GM12865 (cell line): ENCODE measurements at places on chromosomes 2 and 18.

DNA sequence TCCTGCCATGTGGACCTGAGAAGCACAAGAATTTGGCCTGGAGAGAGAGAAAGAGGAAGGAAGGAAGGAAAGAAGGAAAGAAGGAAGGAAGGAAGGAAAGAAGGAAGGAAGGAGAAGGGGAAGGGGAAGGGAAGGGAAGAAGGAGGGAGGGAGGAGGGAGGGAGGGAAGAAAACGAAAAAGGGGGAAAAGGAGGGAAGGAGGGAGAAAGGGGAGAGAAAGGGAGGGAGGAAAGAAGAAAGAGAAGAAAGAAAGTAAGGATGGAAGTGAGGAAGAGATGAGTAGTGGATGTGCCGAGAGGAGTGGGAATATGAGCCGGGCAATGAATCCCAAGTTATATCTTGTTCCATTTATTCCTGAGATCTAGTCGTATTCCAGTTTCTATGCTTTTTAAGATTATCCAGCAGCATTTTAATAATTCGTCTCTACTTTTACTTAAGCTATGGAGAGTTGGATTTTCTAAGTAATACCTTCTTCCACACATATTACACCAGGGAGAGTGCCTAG lies 247.8 kb downstream of the TDRD15 start:
- no peak for DNase-seq

DNA sequence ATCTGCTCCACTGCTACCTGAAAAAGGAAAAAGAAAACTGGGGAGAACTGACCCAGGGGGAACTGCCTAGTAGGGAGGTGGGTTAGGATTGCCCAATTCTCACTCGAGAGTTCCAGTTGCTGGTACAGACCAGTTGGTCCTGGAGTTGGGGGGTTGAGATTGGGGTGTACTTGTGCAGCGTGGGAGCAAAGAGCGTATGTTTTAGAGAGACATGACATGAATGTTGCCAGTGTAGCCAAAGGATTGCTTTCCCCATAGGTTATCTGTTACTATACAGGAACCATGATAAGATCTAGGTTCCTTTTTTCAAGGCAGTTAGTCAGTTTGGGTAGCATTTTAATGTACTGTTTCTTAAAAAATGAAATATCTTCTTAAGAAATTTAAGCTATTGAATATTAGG lies 68.6 kb downstream of the APLF start:
- DNase-seq, result no peak

DNA sequence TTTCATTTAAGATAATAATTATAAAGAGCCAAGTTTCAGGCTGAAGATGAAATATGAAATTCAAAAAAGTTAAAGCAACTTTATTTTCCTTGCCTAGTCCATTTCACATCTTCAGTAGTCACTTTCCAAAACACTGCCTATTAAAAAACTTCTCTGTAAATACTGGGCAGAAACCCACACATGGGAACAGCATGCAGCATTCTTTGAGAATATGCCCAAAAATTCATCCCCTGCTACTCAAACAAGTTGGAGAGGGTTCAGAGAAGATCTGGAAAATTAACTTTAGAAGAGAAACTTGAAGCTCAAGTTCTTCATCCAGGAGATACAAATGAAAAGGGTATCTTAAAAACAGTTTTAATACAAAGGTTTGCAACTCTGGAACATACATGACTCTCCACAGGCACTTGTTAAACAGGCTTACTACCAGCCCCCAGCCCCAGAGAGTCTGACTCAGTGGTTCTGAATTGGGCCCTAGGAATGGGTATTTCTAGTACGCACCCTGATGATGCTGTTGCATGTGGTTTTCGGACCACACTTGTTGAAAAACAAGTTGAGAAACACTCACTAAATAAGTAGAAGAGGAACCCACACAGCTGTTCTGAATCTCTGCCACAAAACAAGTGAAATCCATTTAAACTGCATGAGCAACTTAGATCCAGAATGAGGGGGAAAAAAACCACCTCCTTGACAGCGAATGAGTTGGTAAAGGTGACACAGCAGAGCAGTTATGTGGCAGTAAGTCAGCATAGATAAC lies 329.1 kb downstream of the SATB2 start:
- no peak for DNase-seq

DNA sequence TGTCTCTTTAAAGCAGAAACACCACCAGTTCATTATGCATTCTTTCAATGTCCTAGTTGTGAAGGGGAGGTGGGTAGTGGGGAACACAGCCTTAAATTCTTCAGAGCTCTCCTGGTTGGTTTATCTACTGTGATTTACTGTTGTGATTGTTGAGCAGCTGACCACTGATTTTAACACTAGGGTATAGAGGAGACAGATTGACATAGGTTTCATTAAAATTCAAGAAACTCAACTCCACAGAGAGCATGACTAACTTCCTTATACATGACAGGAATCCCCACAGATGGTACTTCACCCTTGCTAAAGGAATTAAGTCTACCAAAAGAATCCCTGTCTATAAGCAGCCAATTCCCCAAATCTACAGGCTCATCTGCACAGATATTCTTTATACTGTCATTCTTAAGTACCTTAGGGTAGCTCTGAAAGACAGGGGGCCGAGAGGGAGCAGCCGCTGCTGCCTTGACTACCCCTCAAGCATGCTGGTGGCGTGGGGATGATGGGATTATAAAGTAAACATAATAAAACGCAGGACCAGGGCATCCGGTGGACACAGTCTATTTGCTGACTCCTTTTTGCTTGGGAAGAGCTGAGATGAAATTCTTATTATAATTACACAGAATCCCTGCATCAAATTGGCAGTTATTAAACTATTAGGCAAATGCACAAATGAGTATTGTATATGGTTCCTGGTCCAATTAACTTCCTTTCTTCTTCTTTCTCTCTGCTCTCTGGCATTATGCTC lies 1377.6 kb upstream of the PIK3C3 start:
- no peak for DNase-seq

GRCh38 chr2:172927641-172928357 lies 147.8 kb upstream of the MAP3K20 start:
- DNase-seq, result no peak

DNA sequence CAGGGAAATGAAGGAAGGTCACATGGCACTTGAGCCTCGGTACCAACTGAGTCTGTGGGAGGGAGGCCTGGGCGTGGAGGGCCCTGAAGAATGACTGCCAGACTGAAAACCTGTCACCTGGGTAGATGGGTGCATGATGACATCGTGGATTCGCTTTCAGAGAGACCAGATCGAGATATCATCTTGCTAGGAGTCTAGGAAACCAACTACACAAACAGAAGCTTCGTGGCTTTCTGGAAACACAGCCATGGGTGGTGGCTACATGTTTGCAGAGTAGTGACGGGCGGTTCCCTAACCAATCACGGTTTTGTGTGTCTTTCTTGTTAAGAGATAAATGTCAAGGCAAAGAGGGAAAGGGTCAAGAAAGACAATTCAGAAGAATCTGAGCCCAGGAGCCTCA lies 155.0 kb downstream of the EIPR1 start:
- peak; percentile 67 for DNase-seq

GRCh38 chr2:37698931-37699481 lies 27.6 kb upstream of the CDC42EP3 start:
- no peak for DNase-seq

- DNase-seq, result no peak
These were observed 130.6 kb upstream of the ZNF236 start for GRCh38 chr18:76691800-76692199.

DNA sequence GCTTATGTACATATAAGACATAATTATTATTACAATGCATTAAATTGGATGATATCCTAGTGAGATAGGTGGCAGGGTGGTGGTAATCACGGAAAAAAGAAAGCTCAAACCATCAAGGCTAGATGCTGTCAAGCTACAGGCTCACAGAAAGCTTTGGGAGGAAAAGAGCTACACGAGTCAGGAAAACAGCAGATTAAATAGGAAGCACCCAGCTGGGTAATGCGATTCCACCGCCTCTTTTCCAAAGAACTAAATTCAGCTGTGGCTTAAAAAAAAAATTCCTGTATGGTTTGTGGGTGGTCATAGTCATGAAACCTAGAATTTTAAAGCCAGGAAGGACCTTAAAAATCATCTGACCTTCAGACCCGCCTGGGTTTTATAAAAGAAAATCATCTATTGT lies 23.7 kb upstream of the PTPN4 start:
- no peak for DNase-seq

GRCh38 chr2:85780316-85781012 lies 26.7 kb downstream of the ATOH8 start:
- no peak for DNase-seq

GRCh38 chr2:30421026-30421603 lies 25.9 kb upstream of the LCLAT1 start:
- DNase-seq, result no peak

DNA sequence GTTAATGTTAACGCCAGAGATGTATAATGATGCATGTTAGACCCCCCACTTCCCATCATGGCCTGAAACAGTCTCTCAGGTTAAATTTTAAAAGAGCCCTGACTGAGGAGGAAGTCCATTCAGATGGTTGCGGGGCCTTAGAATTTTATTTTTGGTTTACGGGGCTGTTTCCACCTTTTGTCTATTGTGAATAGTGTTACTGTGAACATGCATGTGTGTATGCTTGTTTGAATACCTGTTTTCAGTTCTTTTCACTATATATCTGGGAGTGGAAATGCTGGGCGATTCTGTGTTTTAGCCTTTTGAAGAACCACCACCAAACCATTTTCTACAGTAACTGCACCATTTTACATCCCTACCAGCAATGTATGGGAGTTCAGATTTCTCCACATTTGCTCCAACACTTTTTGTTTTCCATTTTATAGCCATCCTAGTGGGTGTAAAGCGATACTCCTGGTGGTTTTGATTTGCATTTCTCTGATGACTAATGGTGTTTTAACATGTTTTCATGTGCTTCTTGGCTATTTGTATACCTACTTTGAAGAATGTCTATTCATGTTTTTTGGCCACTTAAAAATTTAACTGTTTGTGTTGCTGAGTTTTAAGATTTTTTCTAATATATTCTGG lies 133.0 kb downstream of the MYO3B start:
- peak; percentile 4 for DNase-seq

- no peak for DNase-seq
These were observed 476.9 kb downstream of the PTPRM start for GRCh38 chr18:8044004-8044403.

- no peak for DNase-seq
These were observed 695.8 kb downstream of the RNF144A start for GRCh38 chr2:7612969-7613368.

- no peak for DNase-seq
These were observed 201.0 kb upstream of the COPS8 start for GRCh38 chr2:236884569-236885175.

- no peak for DNase-seq
These were observed 164.3 kb downstream of the LTBP1 start for GRCh38 chr2:33111002-33111446.

- DNase-seq, result no peak
These were observed 865.5 kb downstream of the DSC3 start for GRCh38 chr18:30177056-30177455.

DNA sequence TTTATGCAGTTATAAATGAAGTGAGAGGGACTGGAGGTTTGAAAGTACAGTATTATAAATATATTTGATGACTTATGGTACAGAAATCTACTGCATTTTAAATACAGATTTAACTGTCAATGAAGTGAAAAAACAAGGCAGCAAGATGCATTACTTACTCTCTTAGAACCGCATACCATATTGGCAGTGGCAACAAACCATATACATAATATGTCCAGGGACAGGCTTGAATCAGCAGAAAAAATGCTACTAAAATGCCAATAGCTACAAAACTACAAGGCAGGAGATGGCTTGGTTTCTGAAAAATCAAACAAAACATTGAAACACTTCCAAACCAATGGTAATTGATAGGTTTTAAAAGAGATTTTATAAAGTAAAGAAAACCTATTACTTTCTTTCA lies 77.2 kb downstream of the PIGN start:
- DNase-seq, result no peak

DNA sequence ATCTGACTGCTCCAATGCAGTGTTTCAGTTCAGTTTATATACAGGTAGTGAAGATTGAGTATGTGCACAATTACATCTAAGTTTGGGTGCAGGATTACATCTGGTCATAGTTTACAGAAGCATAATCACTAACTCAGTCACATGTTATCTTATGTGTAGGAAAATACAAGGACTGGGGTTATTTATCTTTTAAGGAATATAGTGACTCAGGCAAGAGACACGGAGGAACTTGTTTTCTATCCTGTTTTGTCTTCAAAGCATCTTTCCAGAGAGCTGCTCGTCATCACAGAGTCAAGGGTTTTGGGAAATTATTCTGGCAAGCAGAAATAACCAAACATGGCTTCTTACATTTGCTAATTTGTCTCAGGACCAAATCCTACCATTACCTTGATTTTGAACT lies 1371.5 kb upstream of the TMEFF2 start:
- DNase-seq, result no peak

- DNase-seq, result no peak
These were observed 20.9 kb upstream of the ACAA2 start for GRCh38 chr18:49834258-49834657.

GRCh38 chr2:181106789-181107627 lies 126.6 kb downstream of the UBE2E3 start:
- DNase-seq, result peak; percentile 93

DNA sequence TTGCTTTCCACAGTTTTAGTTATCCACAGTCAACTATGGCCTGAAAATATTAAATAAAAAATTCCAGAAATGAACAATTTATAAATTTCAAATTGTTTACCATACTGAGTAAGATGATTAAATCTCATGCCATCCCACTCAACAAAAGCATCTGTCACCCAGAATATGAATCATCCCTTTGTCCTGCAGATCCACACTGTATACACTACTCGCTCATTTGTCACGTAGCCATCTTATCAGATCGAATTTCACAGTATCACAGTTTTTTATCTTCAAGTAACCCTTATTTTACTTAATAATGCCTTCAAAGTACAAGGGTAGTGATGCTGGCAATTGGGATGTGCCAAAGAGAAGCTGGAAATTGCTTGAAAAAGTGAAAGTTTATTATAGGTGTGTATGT lies 291.8 kb upstream of the LRATD1 start:
- DNase-seq, result no peak

DNA sequence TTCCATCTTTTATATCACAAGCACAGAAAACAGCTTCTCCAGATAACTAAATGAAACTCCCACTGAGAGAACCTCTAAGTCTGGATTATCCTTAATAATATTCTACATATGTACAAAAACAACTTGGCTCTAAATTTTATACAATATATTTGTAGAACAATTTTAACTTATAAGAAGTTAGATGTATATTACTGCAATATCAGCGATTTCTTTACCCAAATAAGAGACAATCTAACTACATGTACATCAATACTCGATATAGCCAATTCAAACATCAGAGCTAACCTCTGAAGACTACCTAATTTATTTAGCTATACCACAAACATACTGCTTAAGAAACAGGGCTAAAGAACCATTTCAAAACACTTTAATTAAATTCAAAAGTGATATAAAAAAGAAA lies 148.6 kb downstream of the ROCK1 start:
- no peak for DNase-seq

DNA sequence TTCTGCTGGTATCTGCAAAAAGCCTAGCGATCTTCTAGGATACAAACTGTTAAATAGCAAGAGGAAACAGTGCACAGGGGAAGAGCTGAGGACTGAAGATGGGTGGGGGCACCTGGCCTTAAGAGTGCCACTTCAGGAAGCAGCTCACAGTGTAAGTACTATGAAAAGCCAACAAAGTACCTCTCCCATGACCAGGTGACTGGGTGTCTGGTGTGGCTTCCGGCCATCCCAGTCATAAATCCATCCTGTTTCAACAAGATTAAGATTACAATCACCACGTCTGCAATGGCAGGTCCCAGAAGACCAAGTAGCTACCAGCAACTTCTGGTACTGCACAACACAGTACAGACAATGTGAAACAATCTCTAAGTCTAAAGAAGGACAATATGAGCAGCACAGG lies 15.9 kb downstream of the ERFE start:
- DNase-seq, result no peak
